ENCODE measurements at places on chromosomes 13 and 19. TPM values are rescaled to one million over a fixed set of nuclear protein-coding genes. Genes with fewer than 3 reads are reported as not detected.

DNA sequence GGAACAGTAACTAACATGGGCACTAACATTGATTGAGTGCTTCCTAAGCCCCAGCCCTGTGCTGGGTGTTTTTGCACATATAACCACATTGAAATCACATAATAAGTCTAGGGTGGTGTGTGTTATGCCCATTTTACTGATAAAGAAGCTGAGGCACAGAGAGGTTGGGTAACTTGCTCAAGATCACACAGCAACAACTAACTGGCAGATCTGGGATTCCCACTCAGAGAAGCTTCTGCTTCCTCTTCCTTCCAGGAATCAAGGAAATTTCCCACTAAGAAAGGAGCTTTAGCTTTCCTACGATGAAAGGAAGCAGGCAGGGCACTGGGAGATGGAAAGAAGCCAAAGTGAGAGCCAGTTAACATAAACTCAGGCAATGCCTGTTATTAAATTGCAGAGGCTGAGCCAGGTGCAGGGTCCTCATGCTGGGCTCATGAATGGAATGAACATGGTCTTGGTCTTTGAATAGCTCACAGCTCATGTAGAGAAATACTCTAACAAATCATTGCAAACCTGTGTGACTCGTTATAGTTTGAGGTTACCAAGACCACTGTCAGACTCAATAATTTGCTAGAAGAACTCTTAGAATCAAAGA, 10.1 kb downstream of the SSC5D start:
- DNase-seq = no peak
- H3K4me1 ChIP-seq = peaks cover under 1% of the 10 kb centered on the region
- no peak overlapping the region for H3K27ac ChIP-seq

The NLRP4 gene
- total RNA-seq = not detected

- H3K27ac ChIP-seq = no peak overlapping the region
- no peaks in the 10 kb centered on the region for H3K27me3 ChIP-seq
- H3K4me1 ChIP-seq = peaks cover 8% of the 10 kb centered on the region
Measured at GRCh38 chr13:76890021-76890420, 3.8 kb upstream of the KCTD12 start.

GRCh38 chr13:108044954-108045353, 170.4 kb downstream of the LIG4 start:
- no peak for DNase-seq
- H3K27me3 ChIP-seq = no peaks in the 10 kb centered on the region
- no peak overlapping the region for H3K4me3 ChIP-seq
- H3K27ac ChIP-seq = no peak overlapping the region
- H3K4me1 ChIP-seq = no peaks in the 10 kb centered on the region

DNA sequence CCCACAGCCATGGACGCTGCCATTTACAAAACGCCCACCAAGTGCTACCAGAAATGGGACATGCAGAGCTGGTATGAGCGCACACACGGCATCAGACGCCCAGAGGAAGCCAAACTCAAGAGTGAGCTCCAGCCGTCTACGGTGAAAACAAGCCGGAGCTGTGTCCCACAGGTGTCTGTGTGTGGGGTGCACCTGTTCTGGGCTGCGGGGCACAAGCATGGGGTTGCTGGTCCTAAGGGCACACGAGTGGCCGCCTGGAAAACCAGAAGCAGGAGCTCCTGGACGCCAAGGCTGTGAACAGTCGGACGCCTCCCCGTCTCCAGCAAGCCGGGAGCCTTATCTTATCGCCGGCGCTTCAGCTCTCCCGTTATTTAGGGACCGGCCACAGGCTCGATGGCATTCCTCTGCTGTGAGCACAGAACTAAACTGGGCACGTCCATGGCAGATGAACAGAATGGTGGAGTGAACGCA, 1.3 kb downstream of the ADPRHL1 start:
- H3K4me3 ChIP-seq = no peak overlapping the region
- DNase-seq = no peak
- no peak overlapping the region for H3K27ac ChIP-seq
- no peaks in the 10 kb centered on the region for H3K27me3 ChIP-seq
- H3K4me1 ChIP-seq = peaks cover 8% of the 10 kb centered on the region

DNA sequence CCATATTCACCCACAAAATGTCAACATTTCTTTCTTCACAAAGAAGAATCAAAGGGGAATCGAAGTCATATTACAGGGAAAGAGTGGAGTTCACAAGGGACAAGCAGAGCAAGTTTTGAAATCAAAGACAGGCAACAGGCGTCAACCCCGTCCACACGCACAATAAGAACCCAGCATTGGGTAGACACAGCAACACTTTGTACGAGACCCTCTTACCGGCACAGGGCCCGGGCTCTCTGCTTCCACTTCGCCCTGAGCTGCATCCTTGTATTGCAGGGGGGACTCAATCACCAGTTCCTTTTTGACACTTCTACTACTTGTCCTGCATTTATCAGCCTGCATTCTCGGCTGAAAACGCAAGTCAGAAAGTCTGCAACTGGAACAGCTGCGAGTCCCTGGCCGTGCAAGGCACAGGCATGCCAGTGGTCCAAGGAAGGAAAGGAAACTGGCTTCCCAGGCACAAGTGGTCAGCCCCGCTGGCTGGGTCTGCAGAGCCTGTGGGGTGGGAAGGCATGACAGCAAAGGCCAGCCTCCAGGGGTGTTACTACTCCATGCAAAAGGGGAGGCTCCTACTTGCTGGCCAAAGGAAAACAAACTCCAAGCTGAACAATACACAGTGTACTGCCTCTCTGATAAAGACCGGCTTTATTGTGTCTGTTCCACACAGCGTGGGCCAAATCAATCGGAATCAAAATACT, at the start of gene DOCK9:
Gene DOCK9, minus strand, starts transcription at position 497 of the 698 bp plus-strand sequence. Its CDS starts 155 bp downstream, at position 342.
- no peaks in the 10 kb centered on the region for H3K27me3 ChIP-seq
- peak; percentile 45 for DNase-seq
- peak within 1 kb of the TSS; percentile 73 for H3K27ac ChIP-seq
- no peaks in the 10 kb centered on the region for H3K36me3 ChIP-seq

DNA sequence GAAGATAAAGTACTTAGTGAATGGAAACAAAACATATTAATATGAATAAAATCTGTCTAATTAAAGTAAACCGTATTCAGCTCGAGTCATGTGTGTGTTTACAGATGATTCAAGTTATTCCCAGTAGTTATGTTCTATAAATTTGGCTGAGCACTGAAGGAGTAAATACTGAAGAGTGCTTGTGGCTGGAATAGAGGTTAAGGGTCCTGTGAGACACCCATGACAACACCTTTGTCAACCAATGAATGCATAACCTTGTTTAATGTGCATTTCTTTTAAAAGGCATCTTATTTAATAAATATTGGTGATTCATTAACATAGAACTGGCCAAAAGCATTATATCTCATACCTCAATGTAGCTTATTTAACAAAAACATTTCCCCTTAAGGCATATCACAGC, 577.8 kb upstream of the SLITRK5 start:
- H3K4me3 ChIP-seq = no peak overlapping the region
- no peak overlapping the region for H3K27ac ChIP-seq
- DNase-seq = no peak

The MBD3L2 gene
- not detected for total RNA-seq

DNA sequence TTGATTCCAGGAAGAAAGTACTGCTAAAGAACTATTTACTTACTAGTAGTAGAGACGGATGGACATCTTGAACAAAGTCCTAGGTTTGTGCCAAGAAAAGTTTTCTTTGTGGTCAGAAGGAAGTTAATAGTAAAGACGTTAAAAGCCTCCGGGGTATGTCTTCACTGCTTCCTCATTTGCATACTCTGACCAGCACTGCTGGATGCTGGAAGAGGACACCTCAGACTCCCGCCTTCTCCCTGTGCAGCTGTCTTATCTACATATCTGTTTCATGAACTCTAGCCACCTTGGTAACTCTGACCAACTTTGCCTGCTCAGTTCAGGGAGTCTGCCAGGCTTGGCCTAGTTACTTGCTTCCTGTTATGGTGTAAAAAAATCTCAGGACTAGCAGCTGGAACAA, 1109.1 kb upstream of the MIR17HG start:
- H3K36me3 ChIP-seq = no peaks in the 10 kb centered on the region
- H3K4me3 ChIP-seq = no peak overlapping the region
- H3K4me1 ChIP-seq = no peaks in the 10 kb centered on the region
- no peaks in the 10 kb centered on the region for H3K27me3 ChIP-seq

DNA sequence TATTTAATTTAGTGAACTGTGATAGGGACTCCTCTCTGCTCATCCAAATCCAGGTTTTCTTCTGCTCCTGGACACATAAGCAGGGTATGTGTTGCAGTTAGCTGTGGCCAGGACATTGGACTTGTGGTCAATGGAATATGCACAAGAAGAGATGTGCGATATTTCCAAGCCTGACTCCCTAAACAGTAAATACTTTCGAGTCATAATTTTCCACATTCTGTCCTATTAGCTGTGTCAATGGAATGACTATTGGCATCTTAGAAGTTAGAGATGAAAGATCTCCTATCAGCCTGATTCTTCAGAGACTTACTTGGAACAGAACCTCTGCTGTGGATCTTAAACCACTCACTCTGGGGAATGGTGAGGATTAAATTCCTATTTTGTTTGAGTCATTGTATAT, 771.0 kb downstream of the EFNB2 start:
- H3K4me1 ChIP-seq = no peaks in the 10 kb centered on the region
- H3K27ac ChIP-seq = no peak overlapping the region
- no peaks in the 10 kb centered on the region for H3K36me3 ChIP-seq
- DNase-seq = no peak
- H3K4me3 ChIP-seq = no peak overlapping the region

DNA sequence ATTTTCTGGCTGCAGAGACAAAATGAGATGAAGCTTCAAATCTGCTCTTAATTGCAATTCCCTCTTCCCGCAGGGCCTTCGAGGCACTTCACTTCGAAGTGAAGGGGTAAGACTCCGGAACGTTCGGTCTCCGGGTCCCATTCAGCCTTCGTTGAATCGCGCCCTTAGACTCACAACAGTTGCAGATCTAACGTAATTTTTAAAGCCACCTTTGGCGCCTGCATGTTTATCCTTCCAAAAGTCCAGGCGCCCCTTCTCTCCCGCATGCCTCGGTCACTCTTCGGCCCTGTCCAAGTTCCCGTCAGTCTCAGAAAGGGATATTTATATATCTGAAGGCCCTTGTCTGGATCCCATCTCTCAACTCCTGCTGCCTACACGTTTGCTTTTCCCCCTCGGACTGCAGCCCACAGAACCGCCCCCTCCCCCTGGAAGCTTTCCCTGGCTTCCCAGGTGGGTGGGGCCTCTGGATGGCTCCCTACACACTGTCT, 915 bp upstream of the KCTD12 start:
- peak overlapping the region; percentile 79 for H3K4me3 ChIP-seq
- H3K36me3 ChIP-seq = no peaks in the 10 kb centered on the region
- H3K4me1 ChIP-seq = peaks cover 10% of the 10 kb centered on the region
- peak overlapping the region; percentile 92 for H3K27ac ChIP-seq

The VSTM1 gene
- total RNA-seq = 1.2 TPM

GRCh38 chr19:9132422-9132821, 5.7 kb upstream of the OR7G3 start:
- no peak overlapping the region for H3K4me3 ChIP-seq
- DNase-seq = no peak
- H3K27ac ChIP-seq = no peak overlapping the region
- H3K36me3 ChIP-seq = no peaks in the 10 kb centered on the region
- H3K27me3 ChIP-seq = no peaks in the 10 kb centered on the region
